Stimulated activated CD4-positive, alpha-beta T cell treated with anti-CD3 and anti-CD28 coated beads, Interleukin-15, amount 100 ng/mL, for 24 hours (primary cell): ENCODE measurements at places on chromosomes 1 and 21.

- DNase-seq, result no peak
Measured at GRCh38 chr1:211653293-211653692, 22.1 kb downstream of the NEK2 start.

DNA sequence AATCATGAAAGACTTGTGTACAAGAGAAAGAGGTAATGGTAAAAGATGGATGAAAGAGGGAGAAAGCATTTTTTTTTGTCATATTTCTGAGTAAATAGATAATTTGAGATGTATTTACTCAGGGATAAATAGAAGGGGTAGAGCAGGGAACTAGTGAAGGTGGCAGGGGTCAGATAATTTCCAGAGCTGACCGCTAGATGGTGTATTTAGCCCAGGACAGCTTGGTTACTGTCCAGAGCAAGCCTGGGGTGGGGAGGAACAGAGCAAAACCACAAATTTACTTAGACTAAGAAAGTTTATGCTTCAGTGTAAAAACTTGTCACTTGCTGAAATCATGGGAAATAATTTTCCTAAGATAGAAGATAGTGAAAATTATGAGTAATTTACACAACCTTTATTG is 91.5 kb downstream of the XCL2 start:
- DNase-seq, result no peak

DNA sequence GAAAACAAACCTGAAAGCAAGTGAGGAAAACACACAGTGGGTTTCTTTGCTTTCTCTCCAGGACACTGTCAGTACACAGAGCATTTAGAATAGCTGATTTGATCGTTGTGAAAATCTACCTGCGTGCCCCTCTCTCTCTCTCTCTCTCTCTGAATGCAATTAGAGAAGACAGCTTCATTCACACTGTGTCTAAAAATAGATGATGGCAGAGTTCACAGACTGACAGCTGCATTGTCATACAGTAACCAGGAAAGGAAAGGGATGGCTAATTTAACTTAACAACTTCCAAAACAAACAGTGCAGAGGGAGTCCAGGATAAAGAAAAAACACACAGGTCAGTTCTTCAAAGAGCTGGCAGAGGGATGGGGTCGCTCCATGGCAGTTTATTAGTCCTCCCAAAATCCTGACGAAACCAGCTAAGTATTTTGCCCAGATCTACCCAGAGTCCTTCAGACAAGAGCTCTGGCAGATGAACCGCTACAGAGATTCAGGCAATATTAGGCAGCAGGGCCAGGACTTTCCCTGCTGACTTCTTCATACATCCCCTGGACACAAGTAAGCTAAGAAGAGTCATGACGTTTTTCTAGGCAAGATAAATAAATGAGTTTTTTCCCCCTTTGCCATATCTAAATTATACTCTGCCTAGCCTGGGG is 58.9 kb downstream of the WLS start:
- DNase-seq, result no peak

DNA sequence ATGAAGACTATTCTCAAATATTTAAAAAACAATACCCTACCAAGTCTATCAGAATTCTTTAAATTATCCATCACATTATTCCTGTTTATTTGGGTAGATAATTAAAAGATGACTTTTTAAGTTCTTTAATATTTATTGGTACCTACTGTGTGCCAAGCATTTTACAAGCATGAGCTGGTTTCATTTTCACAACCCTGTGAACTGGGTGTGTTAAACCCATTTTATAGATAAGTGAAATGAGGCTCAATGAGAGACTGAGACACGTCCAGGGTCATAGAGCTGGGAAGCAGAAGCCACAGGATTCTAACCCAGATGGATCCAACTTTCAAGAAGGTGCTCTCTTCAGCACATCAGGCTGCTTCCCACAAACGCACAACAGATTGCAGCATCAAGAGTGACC is 12.3 kb downstream of the LRRN2 start:
- no peak for DNase-seq

DNA sequence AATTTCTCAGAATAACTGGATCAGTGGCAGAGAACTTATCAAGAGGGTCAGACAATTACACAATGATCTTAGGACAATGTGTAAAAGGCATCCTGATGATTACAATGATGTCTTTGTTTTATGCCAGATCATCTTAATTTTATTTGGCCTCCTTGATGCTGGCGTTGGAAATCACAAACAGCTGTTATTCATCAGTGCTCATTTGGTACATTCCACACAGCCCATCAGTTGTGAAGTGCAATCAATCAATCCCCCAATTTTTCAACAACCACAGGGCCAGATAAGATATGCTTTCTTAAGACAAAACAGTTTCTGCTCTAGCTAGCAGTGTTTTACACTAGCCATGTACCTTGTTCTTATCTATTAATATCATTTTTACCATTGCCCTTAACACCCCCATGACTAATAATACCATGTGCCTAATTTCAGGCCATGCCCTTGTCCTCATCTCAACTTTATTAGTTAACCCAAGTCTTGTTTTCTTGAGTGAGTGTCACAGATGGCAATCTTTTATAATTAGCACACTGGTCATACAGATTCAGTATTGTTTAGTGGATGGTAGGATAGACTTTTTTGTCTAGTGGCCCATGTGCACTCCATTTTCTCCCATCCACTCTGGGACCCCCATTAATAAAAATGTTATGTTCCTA is 40.8 kb upstream of the COL24A1 start:
- no peak for DNase-seq

DNA sequence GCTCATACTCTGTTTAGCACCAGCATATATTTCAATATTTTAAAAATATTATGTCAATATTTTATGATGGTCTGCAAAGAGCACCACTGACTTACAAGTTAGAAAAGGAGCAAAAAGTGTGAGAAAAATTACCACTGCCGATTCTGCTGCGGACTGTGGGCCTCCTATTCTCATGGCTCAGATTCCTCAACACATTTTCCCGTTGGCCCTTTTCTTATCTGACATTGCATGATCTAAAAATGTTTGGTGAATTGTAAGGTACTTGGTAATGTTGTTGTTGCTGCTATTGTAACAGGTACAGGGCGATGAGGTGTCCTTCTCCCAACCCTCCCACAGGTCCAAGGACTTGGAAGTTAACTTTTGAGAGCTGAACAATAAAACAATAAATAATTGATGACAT is 737 bp downstream of the C1orf162 start:
- no peak for DNase-seq

GRCh38 chr1:153760440-153760839 is 14.8 kb upstream of the SLC27A3 start:
- DNase-seq, result no peak

DNA sequence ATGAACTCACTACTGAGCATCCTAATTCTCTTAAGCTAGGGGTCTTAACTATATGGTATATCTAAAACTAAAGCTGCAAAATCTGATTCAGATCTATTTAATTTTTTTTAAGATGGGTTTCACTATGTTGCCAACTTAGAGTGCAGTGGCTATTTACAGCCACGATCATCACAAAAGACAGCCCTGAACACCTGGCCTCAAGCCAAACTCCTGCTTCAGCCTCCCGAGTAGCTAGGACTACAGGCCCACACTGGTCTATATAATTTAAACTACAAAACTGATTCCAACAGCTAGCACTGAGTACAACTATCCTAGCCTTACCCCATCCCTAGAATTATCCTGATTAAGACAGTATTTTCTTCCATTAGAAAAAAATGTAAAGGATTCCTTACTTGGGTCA is 37.1 kb downstream of the EIF4G3 start:
- DNase-seq, result no peak

DNA sequence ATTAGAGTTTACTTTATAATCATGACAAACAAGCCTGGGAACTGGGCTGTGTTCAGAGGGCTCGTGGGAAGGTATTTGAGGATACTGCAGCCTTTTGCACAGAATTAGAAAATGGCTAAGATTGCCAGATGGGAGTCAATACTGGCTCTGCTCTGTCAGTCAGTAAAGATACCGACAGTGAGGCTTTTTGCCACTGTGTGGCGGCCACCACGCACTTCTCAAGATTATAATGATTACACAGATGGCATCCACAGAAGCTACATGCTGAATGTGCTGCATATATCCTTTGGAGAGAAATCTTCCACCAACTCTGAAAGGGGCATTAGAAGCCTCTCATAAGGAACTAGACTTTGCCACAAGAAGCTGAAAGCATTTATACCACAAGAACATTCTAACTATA is 213.4 kb upstream of the PTBP2 start:
- no peak for DNase-seq

DNA sequence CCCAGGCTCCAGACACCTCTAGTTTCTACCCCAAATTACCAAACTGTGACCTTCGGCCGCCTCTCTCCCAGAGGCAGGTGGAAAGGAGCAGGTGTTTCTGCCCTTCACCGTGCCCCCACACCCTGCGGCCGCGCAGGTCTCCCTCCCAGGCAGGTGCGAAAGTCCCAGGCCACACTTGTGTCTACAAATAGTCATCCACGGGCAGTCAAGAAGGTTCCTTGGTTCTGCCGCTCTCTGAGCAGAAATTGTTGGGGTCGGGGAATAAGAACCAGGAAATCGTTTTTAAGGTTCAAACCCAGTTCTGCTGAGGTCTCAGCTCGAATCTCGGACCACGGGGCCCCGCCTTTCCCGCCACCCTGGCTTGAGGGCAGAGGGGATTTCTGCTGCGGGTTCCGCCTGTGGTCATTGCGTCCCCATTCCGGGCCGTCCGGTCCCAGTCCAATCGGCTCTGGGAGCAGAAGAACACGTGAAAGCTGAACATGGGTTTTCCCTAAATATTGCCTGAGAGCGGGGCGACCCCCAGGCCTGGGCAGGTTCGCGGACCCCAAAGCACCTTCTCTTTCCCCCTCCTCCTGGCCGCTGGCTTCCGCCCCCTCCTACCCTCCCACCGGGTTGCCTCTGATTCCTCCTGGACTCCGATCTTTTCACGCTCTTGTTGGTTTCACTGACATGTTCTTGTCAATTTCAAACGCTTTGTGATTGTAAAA is 1.2 kb upstream of the ATF3 start:
- peak; percentile 20 for DNase-seq
